ENCODE measurements at places on chromosomes 2 and 18.
A peak's percentile ranks its signal among the peaks of the same experiment; 100 is the strongest.

DNA sequence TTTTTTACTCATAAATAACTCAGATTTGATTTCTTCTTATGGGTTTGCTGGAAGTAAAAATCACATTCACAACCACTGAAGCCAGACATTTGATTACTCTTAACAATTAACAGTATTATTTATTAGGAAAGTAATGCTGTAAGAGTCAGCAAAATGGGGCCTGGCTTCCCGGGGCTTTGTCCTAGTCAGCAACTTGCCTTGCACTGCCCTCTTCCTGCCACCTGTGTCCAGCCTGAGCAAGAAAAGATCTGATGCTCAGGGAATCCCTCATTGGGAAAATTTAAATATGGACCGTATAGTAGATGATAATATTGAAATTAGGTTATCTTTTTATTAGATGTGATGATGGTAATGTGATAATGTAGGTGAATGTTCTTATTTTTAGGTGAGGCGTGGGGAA is 30.8 kb upstream of the ACYP2 start:
- DNase-seq: no peak

- peak; percentile 42 for DNase-seq
These were observed 53.9 kb downstream of the NCK2 start for GRCh38 chr2:105798595-105798994.

- DNase-seq: no peak
These were observed 32.3 kb downstream of the SCN9A start for GRCh38 chr2:166343467-166343866.

GRCh38 chr18:51290860-51291259 is 93.4 kb upstream of the MEX3C start:
- no peak for DNase-seq

- no peak for DNase-seq
These were observed 6.3 kb downstream of the YES1 start for GRCh38 chr18:805755-806110.

DNA sequence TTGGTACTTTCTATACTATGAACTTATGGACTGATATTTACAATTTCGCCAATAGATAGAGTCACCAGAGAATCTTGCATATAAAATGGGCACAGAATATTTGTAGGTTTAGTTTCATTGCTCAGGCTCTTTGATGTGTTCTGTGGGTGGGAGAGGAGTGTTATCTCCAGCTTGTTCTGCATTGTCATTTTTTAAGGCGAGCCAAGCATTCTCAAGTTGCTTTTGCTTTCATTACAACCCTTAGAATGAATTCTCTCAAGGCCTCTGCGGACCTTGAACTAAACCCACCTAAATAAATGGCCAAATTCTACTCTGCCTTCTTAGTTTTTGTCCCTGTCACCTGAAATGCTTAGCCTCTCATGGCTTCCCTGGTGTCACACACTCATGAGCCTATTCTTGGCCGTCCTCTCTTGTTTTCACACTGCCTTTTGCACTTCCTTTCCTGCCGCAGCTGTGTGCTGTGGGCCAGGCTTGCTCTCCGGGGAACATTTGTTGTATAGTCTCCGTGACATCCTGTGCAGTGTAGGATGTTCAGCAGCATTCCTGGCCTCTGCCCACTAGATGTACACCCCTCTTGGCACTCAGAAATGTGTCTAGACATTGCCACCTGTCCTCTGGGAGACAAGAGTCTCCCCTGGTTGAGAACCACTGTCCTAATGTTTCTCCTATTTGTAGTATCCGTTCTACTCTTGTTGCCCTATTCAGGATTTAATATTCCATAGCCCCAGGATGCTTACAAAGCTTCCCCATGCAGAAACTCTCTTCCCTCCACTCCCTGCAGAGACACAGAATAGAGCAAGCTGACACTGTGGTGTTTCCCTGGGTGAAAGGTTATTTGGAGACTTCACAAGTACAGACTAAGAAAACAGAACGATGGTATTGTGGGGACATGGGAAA is 255.6 kb downstream of the PTPRM start:
- no peak for DNase-seq

DNA sequence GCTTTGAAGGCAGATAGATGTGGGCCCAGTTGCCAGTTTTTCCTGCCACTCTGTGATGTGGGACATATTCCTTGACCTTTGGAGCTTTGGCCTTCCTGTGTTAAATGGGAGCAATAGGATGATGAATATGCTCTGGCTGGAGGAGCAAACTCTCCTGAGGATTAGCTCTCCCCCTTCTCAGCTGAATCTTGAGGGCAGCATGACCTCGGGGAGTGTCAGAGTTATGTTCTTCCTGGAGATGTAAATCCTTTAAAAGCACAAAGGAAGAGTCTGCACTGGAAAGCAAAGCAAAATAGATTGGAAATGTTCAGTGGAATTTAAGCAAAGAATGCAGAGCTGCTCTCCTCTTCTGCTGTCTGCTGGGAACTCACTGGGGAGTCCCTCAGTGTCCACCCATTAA is 160.1 kb downstream of the ALK start:
- no peak for DNase-seq

DNA sequence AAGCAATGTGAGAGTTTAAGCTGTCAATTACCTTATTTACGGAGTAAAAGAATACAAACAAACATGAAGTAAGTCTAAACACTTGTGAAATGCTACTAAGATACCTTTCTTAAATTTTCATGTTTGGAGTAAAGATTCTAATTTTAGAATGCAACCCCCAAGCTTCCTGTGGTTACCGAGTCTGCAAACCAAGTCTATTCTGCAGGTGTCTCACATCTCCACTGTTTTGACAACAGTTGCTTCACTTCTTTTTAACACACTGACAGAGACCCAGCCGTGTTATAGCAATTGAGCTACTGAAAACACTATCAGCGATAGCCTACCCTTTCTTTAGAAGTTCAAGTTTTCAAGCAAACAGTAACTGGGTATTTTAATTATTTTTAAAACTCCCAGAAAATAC is 608.3 kb downstream of the ERBB4 start:
- no peak for DNase-seq

DNA sequence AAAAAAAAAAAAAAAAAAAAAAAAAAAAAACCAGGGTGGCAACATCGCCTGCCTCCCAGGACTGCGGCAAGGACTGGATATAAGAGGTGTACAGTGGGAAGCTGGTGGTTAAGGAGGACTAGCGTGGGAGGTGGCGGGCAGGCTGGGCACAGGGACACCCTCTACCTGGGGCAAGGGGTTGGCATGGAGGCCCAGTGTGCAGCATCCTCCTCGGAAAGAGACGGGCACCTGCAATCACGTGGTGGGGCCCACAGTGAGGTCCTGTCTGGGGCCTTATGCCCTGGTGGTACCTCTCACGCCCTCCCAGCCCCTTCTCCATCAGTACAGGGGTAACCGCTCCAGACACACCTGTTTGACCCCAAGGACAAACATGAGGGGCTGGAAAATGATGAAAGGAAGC is 27.9 kb downstream of the PXDN start:
- no peak for DNase-seq

DNA sequence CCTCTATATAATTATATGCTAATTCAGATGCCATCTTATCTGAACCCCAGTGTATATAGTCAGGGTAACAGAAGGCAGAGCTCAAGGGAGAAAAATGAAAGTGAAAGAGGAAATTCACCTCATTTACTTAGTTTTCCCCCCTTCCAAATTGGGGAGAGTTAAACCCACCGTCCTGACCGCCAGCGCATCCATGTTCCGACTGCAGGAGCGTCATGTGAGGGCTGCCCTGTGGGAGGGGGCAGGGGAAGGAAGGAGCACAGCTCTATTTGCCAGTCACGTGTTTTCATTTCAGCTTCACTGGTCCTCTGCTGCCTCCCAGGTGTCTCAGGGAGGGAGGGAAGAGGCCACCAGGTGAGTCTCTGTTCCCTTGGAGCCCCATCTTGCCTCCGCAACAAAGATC is 13.2 kb downstream of the CNNM4 start:
- peak; percentile 12 for DNase-seq

All from CD14-positive monocyte (primary cell).